Brain pericyte (primary cell): ENCODE measurements at places on chromosomes 6 and 20.

GRCh38 chr6:31170600-31170881 lies at the start of gene POU5F1:
TSS of gene POU5F1 (minus strand) at chr6:31170682. CDS start at chr6:31170620, 62 bp downstream.
- DNase-seq: no peak

DNA sequence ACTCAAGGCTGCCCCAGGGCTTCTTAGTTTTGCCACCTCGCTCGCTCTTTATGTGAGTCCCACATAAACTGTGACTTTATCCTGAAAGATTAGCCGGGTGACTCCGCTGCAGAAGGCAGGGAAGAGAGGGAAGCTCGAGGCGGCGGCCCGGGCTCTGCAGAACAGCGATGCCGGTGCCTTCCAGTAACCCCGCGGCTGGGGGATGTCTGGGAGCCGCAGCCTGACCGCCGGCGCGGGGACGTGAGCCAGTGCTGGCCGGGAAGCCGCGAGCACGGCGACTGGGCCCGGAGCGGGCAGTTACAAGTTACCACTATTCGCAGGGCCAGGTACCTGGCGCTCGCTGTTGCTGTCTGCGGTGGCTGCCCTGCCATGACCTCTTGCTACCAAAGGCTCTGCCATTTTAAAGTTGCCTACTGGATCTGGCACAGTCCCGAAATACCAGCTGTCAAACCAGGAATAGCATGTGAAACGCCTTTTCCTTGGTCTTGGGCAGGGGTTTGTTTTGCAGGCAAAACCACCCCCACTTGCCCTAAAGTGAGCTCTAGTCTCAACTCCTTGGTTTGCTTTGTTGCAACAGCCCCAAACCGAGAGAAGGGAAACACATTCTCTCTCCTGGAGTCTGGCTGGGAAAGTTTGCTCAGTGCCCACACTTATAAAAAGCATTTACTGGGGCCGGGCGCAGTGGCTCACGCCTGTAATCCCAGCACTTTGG lies 124.0 kb upstream of the SLC2A12 start:
- no peak for DNase-seq

- no peak for DNase-seq
Observed at GRCh38 chr6:25050356-25050755, 114.6 kb upstream of the RIPOR2 start.

- DNase-seq: no peak
Observed at GRCh38 chr6:87180105-87180728, 24.9 kb downstream of the ZNF292 start.

DNA sequence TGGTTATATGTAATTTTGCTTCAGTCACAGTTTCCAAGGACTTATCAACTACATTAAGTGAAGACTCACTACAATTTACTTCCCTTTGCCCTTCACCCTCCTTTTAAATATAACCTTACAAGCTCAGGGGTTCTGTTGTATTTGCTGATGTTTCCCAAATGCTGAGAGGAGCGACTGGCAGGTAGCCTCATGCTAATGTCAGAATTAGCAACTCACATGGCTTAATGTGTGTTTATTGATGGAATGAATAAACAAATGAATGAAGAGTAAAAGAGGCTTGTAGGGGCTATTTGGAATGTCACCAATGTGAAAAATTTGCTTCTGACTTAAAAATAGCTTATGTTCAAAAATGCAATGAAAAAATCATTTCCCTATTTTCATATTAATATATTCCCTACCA lies 41.4 kb upstream of the MAP7 start:
- DNase-seq: no peak

GRCh38 chr6:89139509-89140346 lies 6.1 kb upstream of the PM20D2 start:
- DNase-seq: no peak
